ENCODE measurements at places on chromosomes 5 and 9.

GRCh38 chr5:77181596-77182304, 28.7 kb upstream of the PDE8B start:
- no peak for DNase-seq

- no peak for DNase-seq
Measured at GRCh38 chr5:41420492-41421067, 89.8 kb downstream of the PLCXD3 start.

DNA sequence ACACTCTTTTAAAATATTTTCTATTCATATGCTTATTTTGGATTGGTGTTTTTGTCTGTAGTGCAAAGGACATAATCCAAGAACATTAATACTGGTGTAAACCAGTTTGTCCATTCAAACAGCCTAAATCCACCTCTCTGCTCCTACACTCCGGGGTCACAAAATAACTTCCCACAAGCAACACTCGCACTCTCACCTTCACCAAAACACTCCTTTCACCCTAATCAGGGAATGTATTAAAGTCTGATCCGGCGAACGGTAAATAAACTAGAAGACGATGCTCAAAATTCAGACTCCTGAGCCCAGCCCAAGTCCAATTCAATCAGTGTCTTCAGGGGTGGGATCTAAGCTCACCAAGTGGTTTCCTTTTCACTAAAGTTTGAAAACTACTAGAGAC, 649 bp downstream of the AP3B1 start:
- DNase-seq: no peak

DNA sequence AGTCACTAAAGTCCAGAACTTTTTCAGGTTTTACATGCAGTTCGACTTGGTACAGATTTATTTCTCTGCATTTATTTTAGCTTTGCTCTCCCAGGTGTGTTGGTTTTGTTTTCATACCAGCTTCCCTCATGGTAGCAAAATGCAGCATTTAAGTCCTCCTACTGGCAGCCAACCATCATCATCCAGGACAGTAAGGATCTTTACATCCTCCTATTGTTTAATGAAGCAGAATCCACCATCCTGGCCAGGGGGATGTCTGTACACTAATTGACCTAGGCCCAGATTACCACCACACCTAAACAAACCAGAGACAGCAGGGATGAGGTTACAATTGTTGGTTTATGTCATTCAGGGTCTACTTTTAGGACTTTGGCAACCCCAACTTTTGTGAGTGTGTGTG, 22.3 kb downstream of the CAMK4 start:
- DNase-seq: no peak

- DNase-seq: peak; percentile 76
Measured at GRCh38 chr9:129175825-129176633, 2.0 kb downstream of the IER5L start.

DNA sequence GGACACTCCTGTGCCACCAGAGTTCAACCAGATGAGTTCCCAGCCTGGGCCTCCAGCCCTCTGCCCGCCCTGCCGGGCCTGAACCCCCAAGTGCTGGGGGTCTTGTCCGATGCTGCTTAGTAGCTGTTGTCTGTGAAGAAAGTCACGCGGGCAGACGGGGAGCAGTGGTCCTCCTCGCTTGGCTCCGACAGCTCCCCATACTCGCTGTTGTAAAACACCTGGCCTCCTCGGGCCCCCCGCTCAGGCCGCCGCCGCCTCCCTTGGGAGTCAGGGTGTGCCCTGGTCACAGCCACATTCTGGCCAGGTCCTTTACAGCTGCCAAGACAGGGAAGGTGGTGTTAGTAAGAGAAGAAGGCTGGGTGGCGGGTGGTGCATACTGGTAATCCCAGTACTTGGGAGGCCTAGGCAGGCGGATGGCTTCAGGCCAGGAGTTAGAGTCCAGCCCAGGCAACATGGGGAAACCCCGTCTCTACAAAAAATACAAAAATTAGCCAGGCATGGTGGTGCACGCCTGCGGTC, 11.8 kb upstream of the SCGB3A1 start:
- no peak for DNase-seq

DNA sequence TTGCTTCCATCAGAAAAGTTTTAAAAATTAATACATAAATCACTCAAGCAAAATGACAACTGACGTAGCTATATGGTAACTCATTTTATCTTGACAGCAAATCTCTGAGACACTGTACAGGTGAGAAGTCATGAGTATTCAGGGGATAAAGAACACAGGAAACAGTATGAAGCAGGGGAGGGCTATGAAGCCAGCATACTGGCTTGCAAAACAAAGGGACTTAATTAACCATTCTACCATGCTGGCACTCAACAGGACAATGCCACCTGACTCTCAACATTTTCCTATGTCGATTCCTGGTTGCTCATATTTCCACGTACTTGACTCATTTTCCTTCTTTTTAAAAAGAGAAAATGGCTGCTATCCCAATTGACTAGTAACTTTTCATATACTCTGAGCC, 151.4 kb upstream of the RETREG1 start:
- no peak for DNase-seq

GRCh38 chr5:124662181-124662781, 84.2 kb downstream of the ZNF608 start:
- DNase-seq: no peak
